ENCODE measurements at places on chromosomes 3 and 15.

GRCh38 chr3:28308196-28308595 is 40.3 kb upstream of the ZCWPW2 start:
- no peak for DNase-seq

GRCh38 chr3:64666171-64666588 is 21.6 kb downstream of the ADAMTS9 start:
- no peak for DNase-seq

GRCh38 chr15:84616235-84616634 is 15.4 kb downstream of the ZSCAN2 start:
- DNase-seq, result no peak

DNA sequence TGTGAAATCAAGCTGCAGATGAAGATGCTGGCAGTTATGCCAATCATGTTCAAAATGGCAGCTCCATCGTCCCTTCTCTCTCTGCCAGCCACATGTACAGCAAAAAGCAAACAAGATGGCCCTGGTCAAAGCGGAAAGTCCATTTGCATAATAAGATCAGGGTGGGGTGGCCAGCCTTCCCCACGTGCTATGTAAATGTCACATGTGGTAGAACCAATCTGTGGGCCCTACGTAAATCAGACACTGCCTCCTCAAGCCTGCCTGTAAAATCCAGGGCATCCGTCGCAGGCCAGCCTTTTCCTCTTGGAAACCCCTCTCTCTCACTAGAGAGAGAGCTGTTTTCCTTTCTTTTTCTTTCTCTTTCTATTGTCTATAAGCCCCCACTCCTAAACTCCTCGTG is 243.5 kb upstream of the KBTBD8 start:
- no peak for DNase-seq

DNA sequence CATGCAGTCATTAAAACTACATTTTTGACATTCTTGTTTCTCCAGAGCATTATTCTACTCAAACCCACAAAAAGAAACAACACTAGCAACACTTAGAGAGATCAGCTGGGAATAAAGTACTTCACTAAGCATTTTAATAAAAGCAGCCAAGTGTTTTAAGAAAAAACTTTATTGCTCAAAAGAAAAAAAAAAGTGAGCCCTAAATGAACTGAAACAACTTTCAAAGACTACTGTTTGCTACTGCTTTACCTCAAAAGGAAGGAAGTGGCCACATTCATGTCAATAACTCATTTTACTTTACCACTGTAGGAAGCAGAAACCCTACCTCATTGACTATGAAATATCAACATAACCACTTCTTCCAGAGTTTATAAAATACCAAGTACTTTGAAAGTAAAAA is 91.3 kb downstream of the UACA start:
- no peak for DNase-seq

Measured in CD4-positive, alpha-beta T cell treated with Interleukin-15 for 1 hour (primary cell).